Frontal cortex (tissue), 4 donors: ENCODE measurements at places on chromosomes 7 and 10.

DNA sequence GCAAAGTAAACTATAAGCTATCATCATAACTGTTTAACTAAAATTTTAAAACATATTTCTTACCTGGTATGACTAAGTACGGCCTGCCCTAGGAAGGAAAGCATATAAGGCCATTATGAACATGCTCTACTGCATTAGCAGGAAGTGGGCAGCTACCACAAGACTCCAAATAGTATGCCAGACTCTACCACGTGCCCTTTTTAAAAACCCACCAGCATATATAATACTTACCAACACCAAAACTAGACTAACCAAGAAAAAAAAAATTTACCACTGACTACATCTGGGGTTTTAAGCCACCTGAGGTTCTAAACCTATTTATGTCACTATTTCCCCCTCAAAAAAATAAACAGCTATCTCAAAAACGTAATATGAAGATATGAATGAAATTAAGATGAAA lies 30.1 kb downstream of the NUDCD3 start:
- no peak for DNase-seq

DNA sequence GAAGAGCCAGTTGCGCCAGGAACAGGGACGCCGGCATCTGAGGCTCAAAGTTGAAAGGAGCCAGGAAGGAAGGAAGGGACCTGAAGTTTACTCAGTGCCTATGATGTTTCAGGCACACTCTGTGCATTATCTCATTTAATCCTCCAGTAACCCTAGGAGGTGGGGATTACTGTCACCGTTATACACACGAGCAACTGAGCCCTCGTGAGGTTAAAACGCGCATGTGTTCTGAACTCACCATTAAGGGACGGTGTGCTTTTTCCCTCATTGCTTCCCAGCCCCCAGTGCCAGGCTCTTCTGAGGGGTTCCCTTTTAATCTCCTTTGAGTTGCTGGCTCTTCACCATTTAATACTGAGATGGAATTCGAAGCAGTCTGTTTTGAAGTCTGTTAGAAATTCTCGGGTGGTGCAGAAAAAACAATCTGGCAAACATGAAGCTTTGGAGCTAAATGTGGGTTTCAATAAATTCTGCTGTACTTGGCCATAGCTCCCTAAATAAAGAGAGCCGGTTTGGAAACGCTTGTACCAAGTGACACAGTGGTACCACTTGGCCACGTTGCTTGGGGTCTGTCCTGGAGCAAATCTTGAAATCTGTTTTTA lies 102.2 kb downstream of the TAX1BP1 start:
- no peak for DNase-seq

- DNase-seq = no peak
These were observed 31.4 kb downstream of the ZNF438 start for GRCh38 chr10:31000071-31000782.

DNA sequence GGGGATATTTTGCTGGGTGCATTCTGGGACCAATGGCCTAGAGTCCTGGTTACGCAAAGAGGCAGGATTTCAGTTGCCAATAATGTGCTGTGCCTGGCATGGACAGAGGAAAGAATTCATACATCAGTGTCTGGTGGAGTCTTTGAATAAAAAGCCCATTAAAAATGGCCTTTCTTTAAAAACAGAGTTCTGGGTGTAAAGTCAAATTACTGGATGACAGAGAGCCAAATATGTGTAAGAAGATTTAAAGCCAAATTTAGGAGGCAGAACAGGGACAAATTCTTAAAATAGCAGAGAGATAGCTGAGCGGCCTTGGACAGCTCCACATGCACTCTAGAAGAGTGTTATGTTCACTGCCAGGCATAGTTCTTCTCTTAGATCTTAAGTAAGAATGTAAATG lies 60.8 kb upstream of the MEOX2 start:
- DNase-seq = no peak

DNA sequence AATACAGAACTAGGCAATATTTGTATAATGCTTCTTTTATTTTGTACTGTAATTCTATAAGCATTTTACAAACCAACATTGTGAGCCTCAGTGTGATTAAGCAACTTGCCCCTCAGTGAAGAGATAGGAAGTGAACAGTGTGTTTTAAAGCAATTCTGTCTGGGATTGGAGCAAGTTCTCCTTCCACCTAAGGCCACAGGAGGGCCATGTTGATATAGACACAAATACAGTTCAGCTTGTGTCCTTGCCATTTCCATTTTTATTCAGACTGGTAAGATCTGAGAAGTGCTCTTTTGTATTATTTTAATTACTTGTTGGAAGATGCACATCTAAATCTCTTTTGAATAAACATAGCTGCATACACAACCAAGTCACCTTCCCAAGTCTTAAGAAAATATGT lies 416.3 kb upstream of the COBL start:
- DNase-seq = no peak

- no peak for DNase-seq
These were observed 119.9 kb upstream of the THSD7A start for GRCh38 chr7:11951909-11952308.

- DNase-seq = no peak
These were observed 651 bp downstream of the AFAP1L2 start for GRCh38 chr10:114403541-114404161.

- no peak for DNase-seq
These were observed 7.3 kb downstream of the KMT2E start for GRCh38 chr7:105021352-105021751.

- no peak for DNase-seq
These were observed 31.7 kb downstream of the GALNTL5 start for GRCh38 chr7:151987748-151988529.

DNA sequence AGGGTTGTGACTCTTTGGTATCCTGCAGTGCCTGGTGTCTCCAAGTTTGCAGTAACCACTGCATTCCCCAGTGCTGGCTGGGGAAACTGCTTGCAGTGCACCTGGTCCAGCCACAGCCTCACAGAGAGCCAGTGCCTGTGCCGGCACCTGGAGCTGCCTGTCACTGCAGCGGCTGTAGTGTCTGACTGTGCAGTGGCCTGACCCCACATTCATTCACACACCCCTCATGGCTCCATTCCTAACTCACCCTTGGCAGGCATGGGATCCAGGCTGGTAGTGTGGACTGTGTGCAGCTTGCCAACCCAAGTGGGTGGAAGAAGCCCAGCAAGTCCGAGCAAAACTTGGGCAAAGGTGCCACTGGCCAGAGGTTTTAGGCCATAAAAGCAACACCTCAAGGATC lies 3.7 kb upstream of the CYP3A43 start:
- no peak for DNase-seq

- no peak for DNase-seq
These were observed 37.4 kb downstream of the FOXL3 start for GRCh38 chr7:327233-327931.

GRCh38 chr10:61903928-61904344 lies 2.4 kb downstream of the ARID5B start:
- no peak for DNase-seq

GRCh38 chr7:92557808-92558362 lies 29.3 kb downstream of the RBM48 start:
- no peak for DNase-seq

GRCh38 chr7:66371096-66371824 lies 166.1 kb downstream of the TPST1 start:
- no peak for DNase-seq

DNA sequence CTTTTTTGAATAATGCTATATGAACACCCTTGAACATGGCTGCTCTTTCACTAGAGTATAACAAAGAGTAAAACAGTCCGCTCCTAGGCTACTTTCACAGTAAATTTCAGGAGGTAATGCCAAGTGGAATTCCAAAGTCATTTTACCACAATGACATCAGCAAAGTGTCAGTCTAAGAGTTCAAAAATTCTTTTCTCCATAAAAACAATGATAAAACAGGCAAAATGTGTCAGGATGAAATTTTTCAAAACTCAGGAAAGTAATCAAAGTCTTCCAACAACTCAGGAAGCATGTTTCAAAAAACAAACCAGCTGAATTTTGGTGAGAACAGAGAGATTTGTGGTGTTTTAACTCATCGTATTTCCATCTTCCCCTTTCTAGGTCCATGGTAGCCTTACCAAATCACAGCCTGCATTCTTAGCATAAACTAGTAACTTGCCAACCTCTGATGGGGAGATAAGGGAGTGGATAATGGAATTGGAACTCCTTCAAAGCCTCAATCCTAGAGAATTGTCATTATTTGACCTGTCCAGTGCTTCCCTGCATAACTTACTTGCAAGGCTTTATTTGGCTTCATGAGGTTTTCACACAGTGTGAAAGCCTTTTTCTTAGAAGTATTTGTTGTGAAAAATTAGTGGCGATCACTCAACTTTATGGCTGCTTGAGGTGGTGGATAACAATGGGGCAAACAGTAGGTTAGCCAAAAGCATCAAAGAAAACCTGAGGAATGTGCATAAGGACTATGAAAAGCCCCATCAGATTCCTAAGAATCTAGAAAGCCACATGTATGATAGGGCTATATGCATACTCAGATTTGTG lies 302.7 kb downstream of the HDAC9 start:
- DNase-seq = no peak

DNA sequence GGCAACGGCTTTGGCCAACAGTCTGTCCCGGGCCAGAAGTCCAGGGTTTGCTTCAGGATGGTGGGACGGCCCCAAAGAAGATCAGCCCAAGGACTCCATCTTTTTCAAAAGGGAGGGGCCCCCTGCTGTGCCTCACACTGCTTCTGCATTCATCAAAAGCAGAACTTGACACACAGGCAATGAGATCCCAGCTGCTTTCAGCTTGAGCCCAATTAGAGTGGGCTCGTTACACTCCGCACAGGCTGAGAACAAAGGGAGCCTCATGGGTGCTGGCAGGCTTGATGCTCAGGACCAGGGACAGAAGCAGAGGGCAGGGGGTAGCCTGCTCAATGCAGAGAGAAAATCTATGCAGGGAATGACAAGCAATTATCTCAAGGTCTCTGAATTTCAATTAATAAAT lies 45.5 kb downstream of the VOPP1 start:
- DNase-seq = peak; percentile 46

DNA sequence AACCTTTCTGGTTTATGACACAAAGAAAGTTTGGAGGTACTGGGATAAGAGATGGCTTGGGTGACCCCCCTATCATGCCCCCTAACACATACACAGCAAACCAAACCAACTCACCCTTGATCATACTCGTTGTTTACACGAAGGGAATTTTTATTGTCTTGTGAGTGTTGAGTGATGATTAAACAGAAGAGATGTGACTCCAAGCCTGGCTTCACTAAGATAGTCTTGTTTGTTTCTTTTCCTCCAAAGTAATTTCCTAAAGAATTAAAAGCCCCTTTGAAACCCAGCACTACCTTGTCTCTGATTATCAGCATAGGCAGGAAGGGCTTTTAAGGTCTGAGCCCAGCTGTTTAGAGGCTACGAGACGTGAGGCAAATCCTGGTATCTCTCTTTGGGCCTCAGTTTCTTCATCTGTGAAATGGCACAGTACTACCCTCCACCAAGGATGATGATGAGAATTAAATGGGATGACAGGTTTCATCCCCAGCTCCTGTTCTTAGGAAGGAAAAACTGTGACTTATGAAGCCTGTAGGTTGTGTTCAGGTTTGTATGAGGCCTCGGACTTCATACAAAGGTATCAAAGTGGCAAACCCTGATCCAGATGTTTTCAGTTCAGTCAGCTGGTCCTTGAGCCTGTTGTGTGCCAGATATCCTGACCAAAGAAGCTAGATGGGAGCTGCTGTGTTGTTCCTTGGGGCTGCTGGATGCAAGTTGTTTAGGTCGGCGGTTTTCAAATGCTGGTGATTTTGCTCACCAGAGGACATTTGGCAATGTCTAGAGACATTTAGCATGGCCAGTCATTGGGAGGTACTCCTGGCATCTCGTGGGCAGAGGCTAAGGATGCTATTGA lies 51.8 kb downstream of the TCF7L2 start:
- no peak for DNase-seq

DNA sequence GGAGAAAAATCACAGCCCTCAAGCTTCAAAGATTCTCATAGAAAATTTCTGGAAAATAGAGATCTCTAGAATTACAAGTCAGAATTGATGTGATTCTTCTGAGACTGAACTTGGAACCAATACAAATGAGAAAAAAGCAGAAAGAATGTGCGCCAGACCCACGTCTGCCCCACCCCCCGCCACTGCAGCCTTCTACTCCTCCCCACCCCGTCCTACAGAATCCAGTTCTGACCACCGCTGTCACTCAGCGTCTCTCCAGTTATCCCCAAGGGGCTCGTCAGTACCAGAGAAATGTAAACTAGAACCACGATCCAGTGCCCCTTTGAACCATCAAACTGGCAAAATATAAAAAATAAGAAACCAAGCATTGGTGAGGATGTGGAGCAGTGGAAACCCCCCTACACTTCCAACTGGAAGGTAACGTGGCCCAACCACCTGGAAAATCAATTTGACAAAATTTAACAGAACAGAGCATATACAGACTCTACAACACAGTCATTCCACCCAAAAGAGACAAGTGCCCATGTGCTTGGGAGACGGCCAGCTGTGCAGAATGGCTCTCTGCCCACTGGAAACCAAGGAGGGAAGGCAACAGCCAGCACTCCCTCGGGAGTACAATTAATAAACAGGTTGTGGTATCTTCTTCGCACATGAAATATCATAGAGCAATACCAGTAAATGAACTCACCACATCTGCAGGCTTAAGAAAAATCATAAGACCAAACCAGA lies 397.9 kb downstream of the TNS3 start:
- DNase-seq = no peak

GRCh38 chr7:1559626-1560590 lies 3.9 kb upstream of the TMEM184A start:
- DNase-seq = no peak

DNA sequence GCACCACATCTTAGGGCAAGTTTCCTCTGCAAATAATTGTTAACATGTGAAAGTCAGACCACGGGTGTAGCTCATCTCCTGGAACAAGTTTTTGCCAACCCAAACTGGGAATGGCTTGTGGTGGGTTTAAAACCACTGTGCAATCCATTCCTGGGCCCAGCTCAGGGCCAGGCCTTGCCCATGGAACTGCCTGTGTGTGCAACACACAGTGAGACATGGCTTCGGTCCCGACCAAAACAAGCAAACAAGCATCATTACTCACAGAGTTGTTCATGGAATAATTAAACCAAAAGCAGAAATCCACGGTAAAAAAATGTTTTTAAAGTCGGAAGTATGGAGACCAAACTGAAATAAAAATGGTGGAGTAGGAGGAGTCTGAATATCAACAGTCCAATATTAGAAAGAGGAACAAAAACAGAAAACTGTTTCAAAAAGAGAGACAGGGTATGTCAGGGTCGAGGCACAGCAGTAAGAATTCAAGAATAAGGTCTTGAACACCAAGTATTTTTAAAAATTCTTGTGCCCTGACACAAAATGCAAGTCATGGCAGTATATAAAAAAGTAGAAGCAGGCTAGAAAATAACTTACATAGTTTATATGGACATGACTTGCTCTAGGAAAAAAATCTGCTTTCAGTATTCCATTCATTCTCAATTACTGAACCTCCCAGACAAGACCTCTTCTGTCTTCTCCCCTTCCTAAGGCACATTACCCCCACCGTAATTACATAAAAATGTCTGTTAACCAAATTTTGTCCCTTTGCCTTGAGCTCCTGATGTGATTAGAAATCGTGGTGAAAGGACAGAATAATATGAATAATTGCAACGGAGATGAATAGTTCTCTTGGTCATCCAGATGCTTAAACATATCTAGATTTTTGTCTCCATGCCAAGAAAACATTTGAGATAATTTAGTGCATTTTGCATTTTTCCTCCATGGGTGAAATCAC lies 88.4 kb downstream of the FAS start:
- DNase-seq = no peak

- DNase-seq = no peak
These were observed 94.2 kb upstream of the ABCB5 start for GRCh38 chr7:20521243-20521642.
